ENCODE measurements at places on chromosomes 6 and 20.

DNA sequence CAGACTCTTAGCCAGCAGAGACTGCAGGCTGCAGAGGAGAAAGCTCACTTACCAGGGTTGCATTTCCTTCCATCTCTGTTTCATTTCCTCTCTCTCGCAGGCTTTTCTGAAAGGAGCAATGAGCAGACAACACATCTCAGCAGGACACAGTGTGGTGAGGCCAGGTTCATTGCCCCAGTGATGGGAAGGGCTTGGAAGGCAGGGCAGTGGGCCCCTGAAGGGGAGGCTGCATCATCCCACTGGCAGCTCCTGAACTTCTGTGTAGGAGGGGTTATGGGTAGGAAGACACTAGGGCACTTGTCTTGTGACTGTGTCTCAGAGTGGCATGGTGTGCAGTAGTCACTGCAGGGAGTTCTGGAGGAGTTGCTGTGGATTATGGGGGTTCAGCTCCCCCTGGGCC lies 246.8 kb downstream of the QKI start:
- DNase-seq = no peak

DNA sequence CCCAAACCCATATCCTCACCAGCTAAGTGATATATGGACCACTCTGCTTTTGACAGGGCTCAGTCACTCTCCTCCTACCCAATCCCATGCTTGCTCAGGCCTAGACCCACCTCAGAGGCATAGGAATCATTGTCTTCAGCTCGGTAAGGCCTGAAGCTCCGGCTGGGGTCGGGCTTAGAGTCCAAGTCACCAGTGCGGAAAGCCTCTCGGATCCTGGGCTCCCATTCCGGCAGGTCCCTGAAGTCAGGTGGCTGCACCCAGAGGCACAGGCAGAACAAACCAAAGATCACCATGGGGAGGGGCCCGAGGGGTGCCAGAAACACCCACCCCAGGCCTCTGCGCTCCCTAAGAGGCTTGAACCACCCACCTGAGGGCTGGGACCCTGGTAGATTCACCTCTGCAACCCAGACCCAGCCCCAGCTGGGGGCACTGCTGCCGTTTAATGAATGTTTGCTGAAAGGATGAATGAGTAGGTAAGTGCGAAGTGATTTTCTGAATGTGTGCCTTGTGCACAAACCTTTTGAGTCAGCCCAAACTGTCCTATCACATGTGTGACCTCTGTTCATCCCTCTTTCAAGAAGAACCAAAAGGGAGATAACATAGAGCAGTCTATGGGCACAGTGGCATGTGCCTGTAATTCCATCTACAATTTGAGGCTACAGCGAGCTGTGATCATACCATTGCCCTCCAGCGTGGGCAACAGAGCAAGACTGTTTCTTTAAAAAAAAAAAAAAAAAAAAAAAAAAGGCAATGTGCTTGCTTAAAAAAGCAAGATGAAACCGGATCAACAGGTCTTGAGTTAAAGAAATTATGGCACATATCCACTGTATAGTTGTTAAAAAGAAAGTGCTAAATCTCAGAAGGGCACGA lies 39.3 kb upstream of the DSN1 start:
- no peak for DNase-seq

- DNase-seq = no peak
Measured at GRCh38 chr6:168145747-168146596, 67.0 kb upstream of the FRMD1 start.

- DNase-seq = no peak
Measured at GRCh38 chr20:2748551-2749342, 51.7 kb downstream of the CPXM1 start.

GRCh38 chr6:27616328-27617045 lies 143.6 kb upstream of the ZNF184 start:
- no peak for DNase-seq

DNA sequence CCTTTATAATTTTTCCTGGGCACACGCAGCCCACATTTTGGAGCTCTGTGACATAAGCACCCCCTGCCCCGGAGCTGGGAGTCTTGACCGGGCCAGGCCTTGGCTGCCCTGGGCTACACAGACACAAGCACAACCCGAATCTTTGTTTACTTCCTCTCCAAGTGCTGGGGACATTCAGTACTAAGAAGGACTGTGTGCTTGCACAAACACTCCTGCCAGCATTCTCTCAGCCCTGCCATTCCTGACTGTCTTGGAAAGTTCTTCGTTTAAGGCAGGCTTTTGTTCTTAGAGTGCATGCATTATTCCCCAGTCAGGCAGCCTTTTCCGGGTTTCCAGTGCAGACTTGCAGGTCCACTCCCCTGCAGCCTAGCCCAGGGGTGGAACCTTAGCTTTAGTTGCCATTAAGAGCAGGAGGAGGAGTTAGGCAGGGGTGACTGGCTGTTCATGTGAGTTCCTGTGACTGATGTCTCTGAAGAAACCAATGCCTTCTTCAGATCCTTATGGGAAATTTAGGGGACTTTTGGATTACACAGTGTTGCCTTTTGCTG lies 28.6 kb downstream of the FOXO3 start:
- no peak for DNase-seq

- no peak for DNase-seq
Measured at GRCh38 chr6:156031516-156031915, 575.9 kb upstream of the NOX3 start.

GRCh38 chr6:131414956-131415355 lies 158.1 kb upstream of the ARG1 start:
- DNase-seq = no peak

GRCh38 chr6:47403801-47404200 lies 73.8 kb upstream of the CD2AP start:
- no peak for DNase-seq

DNA sequence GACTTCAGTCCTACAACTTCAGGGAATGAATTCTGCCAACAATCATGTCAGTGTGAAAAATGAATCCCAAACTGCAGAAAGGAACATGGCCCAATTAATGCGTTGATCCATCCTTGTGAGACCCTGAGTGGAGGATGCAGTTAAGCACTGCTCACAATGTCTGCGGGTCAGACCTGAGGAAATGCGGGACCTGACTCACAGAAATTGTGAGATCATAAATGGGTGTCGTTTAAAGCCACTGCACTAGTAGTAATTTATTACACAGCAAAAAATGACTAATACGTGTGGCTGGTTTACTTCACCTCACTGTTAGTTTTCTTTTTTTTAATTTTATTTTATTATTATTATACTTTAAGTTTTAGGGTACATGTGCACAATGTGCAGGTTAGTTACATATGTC lies 505.0 kb downstream of the PRKN start:
- no peak for DNase-seq

DNA sequence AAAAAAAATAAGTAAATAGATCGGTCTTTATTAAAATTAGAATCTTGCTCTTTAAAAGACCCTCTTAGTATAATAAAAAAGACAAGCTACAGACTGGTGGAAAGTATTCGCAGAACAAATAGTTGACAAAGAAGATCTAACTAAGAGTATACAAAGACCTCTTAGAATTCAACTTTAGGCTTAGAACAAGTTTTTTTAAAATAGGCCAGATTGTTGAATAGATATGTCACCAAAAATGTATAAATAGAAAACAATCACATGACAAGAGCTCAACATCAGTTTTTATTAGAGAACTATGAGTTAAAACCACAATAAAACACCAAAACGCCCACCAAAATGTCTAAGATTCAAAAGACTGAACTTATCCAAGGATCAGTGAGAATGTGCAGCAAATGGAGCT lies 632.7 kb upstream of the PTCHD4 start:
- DNase-seq = no peak

GRCh38 chr6:28254121-28254519 lies 2.1 kb upstream of the ZKSCAN4 start:
- DNase-seq = no peak

GRCh38 chr20:16647875-16648597 lies 74.8 kb upstream of the KIF16B start:
- no peak for DNase-seq

- DNase-seq = no peak
Measured at GRCh38 chr6:106510090-106510970, 119.0 kb downstream of the RTN4IP1 start.

GRCh38 chr6:44464527-44465310 lies 77.2 kb downstream of the CDC5L start:
- no peak for DNase-seq

DNA sequence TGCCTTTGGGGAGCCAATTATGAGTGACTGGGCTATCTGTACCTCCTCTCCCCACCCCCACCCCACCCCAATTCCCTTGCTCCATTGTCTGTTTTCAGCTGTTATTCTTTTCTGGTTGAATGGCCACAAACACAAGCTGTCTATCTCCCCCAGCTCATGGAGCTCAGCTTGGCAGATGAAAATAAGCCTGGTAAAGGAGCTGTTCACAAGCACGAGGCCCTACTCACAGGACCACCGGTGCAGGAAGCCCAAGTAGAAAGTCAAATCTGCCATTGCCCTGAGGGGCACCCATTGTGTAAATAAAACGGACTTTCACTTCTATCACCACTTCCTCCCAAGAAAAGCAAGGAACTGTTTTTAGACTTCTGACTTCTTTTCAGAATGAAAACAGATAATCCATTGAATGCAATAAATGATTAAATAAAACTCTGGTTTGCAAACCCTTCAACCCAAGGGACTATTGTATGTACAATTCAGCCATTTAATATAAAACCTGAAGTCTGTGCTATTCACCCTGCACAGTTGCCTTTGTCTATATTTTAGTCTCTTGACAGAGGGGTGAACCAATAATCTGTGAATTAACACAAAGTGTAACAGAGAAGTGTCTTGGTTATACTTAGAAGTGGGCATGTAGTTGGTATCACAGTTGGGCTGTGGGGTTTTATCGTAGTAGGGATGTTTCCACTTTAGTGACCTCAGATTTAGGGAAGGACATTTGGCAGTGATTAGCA lies 27.7 kb downstream of the RIPOR2 start:
- DNase-seq = no peak

DNA sequence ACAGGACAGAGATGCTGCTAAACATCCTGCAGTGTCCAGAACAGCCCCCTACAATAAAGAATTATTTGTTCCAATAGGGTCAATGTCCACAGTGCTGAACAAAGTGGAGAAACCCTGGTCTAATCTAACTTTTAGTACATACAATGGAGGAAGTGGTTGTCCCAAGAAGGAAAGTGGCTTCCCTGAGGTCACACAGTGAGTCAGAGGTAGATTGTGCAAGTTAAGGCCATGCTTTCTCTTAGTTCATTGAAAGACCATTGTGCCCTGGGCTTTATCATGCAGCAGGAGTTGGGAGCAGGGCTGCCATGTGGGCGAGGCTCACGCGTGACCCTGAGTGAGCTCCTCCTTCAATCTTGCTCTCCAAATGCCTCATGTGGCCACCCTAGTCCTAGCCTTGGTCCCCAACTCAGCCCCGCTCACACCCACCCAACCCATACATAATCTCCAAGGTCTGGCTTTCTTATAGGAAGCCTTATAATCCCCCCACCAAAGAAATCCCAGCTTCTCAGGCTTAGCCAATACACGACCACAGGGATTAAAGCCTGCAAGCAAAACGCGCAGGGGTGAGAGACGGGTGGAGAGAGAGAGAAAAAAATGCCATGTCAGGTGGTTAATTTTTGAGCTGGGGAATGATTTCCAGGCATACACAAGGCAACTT lies 19.9 kb downstream of the SLC13A3 start:
- no peak for DNase-seq

GRCh38 chr6:73418081-73418741 lies 23.6 kb downstream of the DDX43 start:
- no peak for DNase-seq

DNA sequence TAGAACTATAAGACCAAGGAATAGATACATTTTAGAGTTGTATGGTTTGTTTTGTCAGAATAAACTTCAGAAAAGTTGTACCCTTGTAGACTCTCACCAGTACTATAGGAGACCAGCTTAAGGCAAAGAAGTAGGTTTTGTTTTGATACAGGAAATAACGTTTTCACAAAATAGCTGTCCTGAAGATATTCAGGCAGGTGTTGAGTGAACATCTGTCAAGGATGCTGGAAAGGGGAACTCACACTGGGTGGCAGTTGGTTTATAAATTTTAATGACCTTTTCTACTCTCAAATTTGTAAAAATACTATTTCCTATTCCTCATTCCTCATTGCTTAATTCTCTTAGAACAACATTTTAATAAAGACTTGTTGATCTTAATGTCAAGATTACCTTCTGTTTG lies 174.0 kb upstream of the MAN1A1 start:
- DNase-seq = no peak

GRCh38 chr20:54475334-54476168 lies at the start of gene DOK5:
TSS of gene DOK5 (plus strand) at chr20:54475593. CDS start at chr20:54475947, 354 bp downstream.
- DNase-seq = no peak

DNA sequence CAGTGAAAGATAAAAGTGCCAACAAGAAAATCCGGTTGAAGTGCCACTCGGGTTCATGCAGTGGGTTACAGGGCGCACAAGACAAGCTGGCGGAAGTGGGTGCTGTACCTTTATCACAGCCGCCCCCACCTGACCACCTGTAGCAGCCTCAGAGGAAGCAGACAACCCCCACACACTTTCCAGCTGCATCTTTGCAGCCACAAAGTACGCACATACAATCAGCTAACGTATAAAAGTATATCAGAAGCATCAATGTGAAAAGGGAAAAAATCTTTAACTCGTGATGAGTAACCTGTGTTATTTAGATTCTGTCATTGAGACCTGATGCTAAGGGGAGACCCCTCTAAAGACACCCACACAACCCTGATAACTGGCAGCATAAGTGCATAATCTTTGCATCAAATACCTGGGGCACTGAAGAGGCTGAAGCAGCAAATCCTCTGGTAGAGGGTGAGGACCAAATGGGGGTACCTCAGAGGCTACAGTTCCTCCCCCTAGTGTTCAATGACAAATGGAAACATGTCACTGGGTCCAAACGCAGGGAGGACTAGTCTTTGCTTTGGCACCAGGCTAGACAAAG lies 22.1 kb downstream of the BACH2 start:
- DNase-seq = no peak

- no peak for DNase-seq
Measured at GRCh38 chr6:7542065-7542873, 798 bp downstream of the DSP start.

DNA sequence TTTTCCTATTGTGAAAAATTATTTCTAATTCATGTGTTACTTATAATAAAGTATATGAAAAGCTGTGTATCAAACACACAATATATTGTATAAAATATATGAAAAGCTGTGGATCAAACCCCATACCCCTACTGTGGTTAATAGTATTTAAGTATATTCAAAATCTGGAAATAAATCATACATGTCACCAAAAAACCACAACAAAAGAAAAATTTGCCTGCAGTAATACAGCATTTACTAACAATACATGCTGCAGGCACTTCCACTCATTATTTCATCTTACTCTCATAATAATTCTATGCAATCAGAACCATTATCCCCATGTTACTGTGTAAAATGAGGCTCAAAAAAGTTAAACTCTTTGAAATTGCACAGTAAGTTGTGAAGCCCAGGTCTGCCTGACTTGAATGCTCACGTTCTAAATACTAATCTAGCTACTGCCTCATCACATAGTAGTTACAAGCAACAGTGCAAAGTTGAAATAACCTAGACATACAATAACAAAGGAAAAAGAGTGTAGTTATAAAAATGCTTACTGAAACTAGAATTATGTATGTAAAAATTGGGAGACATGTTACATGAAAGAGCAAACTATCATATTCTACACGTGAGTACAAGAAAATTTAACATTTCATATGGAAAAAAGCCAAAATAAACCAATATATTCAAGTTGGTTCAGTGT lies 61.7 kb downstream of the FAM217A start:
- no peak for DNase-seq

- DNase-seq = no peak
Measured at GRCh38 chr20:57289391-57290177, 23.1 kb upstream of the BMP7 start.
